GM18507 (cell line): ENCODE measurements at places on chromosomes 5 and 9.

GRCh38 chr5:14270209-14270702 lies 127.1 kb downstream of the TRIO start:
- no peak for DNase-seq

DNA sequence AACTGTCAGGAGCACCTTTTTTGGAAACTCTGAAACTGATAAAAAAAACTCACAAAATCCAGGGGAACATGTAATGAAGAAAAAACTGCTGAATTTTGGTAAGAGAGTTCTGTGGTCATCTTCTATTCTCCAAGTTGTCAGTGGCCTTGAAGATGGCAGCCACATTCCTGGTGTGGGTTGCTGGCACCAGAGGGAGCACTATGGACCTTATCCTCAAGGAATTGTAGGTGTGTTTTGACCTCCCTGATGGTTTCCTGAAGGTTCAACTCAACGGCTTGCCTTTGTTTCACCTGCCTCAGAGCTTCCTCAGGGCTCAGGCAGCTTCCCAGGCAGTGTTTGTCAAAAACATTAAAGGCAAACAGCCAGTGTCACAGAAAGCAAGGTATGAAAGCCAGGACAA lies 2.2 kb upstream of the SLC38A9 start:
- DNase-seq = no peak

GRCh38 chr5:158382473-158382872 lies 523.5 kb upstream of the CLINT1 start:
- DNase-seq = peak; percentile 18

GRCh38 chr5:124054564-124054963 lies 542.6 kb downstream of the CSNK1G3 start:
- no peak for DNase-seq

DNA sequence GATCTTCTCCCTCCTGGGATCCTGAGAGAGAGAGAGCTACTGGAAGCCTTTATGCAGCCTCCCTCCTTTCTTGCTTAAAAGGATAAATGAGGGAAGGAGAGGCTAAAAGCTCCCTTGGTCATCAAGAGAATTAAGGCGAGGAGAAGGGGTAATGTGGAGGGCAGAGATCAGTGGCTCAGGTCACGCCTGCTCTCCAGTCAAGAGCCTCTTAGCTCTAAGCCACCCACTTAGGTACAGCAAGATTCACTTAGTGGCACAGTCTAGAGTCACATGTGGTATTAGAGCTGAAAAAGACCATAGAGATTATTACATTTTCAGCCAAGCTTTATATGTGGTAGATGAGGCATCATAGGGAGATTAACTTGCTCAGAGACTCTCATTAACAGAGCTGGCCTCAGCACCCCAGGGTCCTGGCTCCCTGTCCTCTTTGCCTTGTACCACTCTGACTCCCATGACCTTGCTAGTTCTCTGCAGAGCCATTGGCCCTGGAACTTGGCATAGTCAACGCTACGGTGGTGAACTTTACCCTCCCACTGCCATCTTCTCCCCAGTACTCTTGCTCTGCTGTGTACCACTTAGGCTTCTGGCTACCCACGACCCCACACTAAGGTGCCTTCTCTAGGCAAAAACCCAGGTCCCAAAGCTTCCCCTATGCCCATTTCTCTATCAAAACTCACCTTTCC lies 37.6 kb downstream of the MFAP3 start:
- DNase-seq = no peak

DNA sequence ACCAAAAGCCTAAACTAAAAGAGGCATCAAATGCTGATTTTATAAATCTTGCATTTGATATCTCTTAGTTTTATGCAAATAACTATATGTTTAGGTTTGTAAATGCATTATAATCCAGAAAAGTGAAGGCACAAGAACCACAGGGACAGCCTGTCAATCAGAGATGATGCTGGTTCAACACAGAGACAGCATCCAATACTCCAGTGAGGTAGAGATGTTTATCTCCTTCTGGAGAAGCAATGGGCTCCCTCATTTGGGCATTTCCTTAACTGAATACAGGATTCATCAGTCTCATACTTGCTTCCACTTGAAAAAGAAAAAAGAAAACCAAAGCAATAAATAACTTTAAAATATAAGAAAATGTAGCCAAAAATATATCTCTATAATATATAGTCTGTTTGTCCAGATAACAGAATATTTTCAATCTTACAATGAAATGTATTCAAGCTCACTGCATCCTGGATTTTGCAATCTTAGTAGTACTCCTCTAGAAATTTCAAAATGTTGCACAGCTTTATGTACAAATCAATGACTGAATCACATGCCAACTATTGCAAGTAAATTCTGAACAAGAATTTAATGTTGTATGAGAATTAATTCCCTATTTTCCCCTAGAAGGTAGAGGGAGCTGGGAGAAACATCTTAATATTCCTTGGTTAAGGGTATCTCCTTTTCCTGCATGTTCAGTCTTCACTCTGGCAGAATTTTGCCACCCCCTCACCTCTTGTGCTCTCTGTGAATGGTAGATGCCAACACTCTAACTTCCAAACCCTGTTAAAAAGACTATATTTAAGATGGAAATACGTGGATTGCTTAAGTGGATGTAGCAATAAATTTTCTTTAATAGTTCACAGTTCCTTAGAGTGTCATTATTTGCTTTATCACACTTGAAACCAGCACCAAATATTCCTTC lies 191.1 kb upstream of the GAS1 start:
- no peak for DNase-seq

DNA sequence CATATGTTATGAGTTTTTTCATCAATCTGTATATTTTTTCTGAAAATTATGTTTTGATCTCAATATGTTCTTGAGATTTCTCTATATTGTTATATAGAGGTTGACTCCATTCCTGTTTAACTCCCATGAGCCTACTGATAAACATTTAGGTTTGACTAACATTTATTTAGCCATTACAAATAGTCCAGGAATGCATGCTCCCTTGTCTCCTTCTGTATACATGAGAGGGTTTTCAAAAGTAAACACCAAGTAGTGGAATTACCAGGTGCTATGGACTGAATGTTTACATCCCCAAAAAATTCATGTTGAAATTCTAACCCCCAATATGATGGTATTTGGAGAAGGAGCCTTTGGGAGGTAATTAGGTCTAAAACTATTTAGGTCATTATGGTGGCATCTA lies 3.5 kb upstream of the OR5C1 start:
- DNase-seq = no peak

GRCh38 chr5:170262061-170263045 lies 29.6 kb downstream of the C5orf58 start:
- no peak for DNase-seq

- no peak for DNase-seq
These were observed 30.1 kb upstream of the MUSK start for GRCh38 chr9:110638381-110638954.

GRCh38 chr5:10600626-10601245 lies 36.9 kb downstream of the ANKRD33B start:
- no peak for DNase-seq

DNA sequence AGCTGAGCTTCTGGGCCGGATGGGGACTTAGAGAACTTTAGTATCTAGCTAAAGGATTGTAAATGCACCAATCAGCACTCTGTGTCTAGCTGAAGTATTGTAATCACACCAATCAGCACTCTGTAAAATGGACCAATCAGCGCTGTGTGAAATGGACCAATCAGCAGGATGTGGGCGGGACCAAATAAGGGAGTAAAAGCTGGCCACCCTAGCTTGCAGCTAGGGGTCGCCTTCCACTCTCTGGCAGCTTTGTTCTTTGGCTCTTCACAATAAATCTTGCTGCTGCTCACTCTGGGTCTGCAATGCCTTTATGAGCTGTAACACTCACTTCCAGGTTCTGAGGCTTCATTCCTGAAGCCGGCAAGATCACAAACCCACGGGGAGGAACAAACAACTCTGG lies 354.0 kb downstream of the PRR16 start:
- DNase-seq = no peak

DNA sequence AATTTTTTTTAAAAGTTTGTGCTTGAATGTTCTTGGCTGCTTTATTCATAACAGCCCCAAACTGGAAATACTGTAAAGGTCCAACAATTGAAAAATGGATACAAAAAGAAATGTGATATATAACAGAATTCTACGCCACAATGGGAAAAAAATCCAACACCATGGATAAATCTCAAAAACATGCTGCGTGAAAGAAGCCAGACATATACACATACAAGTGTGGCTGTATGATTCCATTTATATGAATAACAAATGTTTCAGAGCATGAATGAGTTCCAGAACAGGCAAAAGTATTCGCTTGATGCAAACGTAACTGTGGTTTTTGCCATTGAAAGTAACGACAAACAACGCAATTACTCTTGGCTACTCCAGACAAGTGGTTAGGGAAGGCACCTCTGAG lies 7.2 kb upstream of the SFXN1 start:
- no peak for DNase-seq

GRCh38 chr5:173498286-173498685 lies 118.2 kb downstream of the BOD1 start:
- DNase-seq = no peak

DNA sequence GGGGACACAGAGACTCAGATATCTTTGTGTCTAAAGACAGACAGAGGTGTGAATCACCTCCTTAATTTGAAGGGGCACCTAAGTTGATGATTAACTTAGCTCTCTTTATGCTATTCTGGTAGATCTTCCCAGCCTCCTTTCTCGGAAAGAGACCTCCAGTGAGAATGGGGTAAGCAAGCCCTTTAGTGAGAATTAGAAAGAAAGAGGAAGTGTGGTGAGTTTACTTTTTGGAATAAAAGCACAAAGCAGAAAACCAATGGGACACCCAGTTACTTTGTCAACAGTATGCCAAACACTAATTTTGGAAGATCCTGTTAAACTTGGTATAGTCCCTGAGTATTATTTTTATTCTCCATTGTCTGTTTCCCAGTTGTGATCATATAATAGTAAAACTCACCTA lies 302.8 kb upstream of the RASA1 start:
- DNase-seq = no peak

- DNase-seq = no peak
These were observed 1.1 kb upstream of the SNCAIP start for GRCh38 chr5:122310889-122311288.

- DNase-seq = no peak
These were observed 62.0 kb upstream of the FCN2 start for GRCh38 chr9:134818591-134818990.

DNA sequence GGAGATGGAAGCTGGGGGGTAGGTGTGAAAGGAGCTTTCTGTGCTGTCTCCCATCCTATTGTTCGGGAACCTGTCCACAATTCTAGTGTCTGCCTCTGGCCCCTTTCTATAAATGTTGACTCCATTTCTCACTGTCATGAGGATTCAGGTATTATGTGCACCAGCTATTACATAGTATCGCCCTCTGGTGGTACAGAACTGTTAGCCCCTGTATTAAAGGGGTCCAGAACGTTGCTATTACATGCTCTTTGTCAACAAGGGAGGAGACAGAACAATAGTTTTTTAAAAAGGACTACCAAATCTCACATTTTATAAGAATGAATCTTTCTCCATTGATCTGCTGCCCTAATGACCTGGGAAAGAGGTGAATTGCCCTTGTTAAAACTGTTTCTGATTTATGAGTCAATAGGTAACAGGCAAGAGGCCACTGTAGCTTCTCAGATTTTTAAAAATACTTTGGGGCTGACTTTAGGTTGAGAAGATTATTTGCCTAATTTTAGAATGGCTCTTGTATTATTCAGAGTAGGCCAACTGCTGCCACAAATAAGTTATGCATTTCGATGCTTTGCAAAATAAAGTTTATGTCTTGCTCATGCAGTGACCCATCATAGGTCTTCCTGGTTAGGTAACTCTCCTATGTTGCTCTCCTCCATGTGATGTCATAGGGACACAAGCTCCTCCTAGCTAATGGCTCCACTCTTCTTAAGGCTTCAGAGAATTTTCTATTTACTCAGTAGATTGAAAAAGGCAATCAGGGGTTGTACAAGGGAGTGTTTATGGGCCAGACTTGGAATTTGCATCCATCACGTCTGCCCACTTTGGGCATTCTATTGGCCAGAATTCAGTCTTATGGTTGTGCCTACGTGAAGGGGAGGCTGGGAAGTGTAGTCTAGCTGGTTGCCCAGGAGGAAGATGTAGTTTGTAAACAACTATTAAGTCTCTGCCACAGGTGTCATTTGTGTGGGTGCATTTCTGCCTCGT lies 20.8 kb downstream of the DCANP1 start:
- DNase-seq = no peak

GRCh38 chr9:89975630-89976029 lies 370.8 kb downstream of the GADD45G start:
- DNase-seq = no peak

DNA sequence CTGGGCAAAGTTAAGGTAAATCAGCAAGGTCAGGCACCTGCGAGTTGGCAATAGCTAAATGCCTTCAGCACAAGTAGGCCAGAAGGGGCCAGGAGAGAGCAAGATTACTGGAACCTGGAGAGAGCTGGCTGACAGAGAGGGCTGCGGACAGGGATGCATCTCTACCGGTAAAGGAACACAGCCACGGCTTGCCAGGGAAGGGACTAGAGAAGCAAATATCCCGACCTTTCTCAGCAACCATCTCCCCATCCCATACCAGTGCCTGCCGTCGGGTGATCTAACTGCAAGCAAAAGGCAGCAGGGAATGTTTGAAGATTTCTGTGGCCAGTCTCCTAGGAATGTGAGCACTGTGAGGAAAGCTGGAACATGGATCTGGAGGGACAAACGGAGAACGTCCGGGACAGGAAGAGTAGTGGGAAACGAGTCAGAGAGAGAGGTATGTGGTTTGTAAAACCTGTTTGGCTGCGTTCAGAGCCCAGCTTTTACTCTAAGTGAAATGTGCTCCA lies 15.9 kb upstream of the ABLIM3 start:
- no peak for DNase-seq

DNA sequence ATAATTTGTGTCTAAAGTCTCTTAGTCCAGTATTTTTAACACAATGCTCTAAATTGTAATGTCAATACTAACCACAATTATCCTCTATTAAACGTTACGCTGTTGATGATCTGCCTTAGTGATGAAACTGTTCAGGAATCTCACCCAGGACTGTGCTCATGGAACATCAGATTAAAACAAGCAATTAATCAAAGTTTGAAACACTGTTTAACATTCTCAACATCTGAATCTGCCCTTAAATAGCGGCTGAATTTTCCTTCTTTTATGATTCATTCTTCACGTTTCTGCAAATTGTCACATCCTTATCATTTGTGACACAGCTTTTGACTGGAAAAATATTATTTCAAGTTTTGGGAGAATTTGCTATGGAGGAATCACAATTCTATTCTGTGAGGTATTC lies 113.8 kb downstream of the MARCHF11 start:
- no peak for DNase-seq

- no peak for DNase-seq
These were observed 179.1 kb upstream of the GNA14 start for GRCh38 chr9:77827104-77827784.
